ENCODE measurements at places on chromosomes 11 and 22.
A peak's percentile ranks its signal among the peaks of the same experiment; 100 is the strongest.

- peak; percentile 44 for DNase-seq
Measured at GRCh38 chr11:107916671-107917241, 11.5 kb upstream of the RAB39A start.

- DNase-seq = no peak
Measured at GRCh38 chr11:76173663-76174062, 32.6 kb downstream of the WNT11 start.

GRCh38 chr11:45113807-45114206 is 32.6 kb upstream of the PRDM11 start:
- no peak for DNase-seq

DNA sequence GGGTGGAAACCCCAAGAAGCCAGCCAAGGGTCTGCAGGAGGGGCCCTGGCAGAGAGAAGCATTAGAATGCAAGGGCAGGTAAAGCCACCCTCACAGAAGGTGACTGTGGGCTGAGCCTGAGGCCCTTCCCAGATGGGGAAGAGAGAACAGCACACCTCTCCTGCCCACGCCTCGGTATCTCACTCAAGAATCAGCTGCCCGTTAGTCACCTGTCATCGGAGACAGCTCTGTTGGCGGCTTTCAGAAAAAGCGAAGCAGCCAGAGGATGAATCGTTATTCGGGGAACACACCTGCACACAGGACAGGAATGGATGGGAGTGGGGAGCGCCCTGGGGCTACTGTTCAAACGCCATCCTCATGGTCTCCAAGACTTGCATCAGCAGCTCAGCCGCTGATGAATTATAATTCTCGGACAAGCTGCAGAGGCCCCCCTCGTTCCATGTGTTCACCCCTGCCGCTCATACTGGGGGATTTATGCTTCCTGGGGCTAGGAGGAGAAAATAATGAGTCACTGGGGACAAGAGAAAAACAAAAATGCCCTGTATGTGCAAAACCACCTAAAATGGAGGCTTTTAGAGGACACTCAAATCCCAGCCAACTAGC is 21.6 kb upstream of the TMA7B start:
- no peak for DNase-seq

GRCh38 chr11:96299155-96299888 is 43.7 kb downstream of the MAML2 start:
- DNase-seq = no peak

GRCh38 chr22:38846412-38846811 is 2.6 kb upstream of the NPTXR start:
- DNase-seq = no peak

GRCh38 chr22:44842417-44842816 is 90.0 kb downstream of the ARHGAP8 start:
- DNase-seq = no peak

DNA sequence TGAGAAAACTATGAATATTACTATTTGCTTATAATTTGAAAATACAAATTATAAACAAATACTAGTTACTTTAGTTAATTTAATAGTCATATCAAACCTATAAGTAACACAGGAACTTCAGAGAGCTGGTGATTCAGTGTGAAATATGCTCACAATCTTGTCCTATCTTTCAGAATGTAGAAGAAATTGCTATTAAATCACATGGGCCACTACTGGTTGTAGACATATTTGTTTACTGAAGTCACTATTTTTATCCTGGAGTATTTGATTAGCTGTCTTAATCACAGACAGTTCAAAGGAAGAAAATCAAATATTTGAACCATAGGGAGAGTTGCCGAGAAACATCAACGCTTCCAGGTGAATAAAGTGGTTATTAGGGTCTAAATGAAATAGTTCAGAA is 187.6 kb upstream of the ANO3 start:
- no peak for DNase-seq

DNA sequence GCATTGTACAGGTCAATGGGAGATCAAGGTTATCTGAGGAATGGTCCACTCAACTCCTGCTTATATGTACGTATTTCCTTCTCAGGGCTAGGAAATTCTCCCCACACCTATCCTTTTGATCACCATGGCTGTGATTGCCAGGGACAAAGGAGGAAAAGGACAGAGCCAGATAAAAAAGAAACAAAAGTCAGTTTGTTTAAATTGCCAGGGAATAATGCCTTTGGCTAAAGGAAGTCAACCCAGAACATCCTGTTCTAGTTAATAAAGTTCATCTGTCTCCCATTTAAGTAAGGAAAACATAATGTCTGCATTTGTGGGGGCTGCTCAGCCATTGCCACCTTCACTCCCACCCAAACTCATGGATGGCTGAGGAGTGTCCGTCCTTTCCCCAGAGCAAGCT is 124.7 kb downstream of the ME3 start:
- DNase-seq = no peak

DNA sequence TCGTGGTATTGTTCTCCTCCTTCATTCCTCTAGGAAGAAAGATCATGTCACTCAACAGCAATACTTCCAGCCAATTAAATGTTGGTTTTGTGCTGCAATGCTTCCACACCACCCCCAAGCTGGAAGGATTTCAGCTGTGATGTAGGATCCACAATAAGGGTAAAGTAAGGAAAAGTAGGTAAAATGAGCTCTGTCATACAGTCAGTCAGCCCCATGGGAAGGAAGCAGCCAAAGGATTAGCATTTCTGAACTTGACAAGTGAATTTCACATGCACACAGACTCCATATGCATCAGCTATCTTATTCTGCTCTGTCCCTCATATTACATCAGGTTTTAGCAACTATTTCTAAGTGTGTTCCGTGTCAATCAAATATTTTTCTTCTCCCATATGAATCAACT is 197.9 kb downstream of the TTC28 start:
- DNase-seq = no peak

DNA sequence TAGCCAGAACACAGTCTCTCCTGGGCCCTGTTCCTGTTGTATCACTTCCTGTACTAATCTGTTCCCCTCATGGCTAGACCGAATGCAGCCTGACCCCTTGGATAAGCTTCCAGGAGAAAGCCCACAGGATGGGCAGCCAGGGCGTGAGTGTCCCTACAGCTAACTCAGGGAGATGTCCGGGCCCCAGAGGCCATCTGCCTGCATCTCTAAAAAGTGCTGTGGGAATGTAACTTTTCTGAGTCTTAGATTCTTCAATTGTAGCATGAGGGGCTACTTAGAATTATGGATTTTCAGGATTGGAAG is 7.7 kb upstream of the MALAT1 start:
- no peak for DNase-seq

GRCh38 chr22:47064416-47064815 is 302.0 kb downstream of the TBC1D22A start:
- DNase-seq = no peak

DNA sequence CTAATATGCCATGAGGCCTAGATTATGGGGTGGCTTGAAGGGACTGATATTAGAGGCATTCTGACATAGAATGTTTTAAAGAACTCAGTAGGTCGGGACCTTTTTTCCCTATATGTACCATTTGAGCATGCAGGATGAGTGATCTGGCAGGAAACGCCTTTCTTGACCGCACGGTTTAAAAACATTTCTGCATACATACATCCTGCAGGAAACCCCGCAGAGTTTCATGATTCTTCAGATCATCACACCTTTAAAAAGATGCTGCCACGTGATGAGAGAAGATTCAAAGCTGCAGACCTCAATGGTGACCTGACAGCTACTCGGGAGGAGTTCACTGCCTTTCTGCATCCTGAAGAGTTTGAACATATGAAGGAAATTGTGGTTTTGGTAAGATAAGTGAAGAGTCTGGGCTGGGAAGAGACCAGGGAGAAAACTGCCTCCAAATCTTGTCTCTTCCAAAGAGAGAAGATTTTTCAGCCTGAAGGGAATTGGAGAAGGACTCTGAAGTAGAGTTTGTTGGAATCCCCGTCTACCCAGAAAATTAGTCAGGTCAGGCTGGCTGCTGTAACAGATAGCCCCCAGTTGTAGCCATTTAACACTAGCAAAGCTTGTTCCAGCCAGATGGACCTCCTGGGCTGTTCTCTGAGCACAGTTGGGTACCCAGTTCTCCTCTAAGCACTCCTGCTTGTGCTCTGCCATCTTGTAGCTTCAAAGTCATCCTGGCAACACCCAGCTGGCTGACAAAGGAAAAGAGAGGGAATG is 7.4 kb downstream of the RCN1 start:
- no peak for DNase-seq

DNA sequence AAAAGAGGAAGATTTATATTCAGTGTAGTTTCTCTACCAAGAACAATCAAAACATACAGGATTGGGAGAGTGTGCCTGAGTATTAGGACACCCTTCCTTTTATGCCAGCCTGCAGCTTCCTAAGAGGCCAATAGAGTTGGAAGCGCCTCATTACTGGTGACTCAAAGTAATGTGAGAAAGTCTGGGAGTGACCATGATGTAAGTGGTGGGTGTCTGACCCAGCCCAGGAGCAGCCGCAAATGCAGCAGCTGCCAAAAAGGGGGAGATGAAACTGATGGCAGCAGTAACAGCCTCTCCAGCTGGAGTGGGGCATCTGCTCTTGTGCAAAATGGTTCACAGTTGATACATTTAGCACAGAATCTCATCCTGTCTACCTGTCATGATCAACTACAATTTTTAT is 62.0 kb downstream of the ZNF280B start:
- DNase-seq = no peak

GRCh38 chr11:88281317-88281712 is 56.2 kb downstream of the CTSC start:
- no peak for DNase-seq

DNA sequence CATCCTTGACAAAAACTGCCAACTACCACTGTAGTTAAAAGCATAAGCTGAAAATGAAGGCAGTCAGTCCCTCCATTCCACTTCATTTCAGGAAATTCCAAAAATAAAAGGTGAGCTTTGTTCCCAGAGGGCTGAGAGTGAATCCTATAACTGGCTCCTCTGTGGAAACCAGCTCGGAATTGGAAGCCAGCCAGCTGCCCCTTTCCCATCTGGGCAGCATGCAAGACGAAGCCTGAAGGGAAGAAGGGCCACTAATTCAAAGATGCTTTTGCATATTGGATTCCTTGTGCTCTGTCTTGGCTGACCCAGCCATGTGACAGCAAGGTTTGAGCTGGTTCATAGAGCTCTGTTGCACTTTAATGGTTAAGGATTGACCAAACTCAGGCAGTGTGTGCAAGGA is 83.4 kb downstream of the ALX4 start:
- DNase-seq = no peak

- no peak for DNase-seq
Measured at GRCh38 chr11:109584001-109584972, 162.3 kb downstream of the C11orf87 start.

GRCh38 chr22:31944700-31945442 is 536 bp downstream of the YWHAH start:
- no peak for DNase-seq

Measured in GM10248 (cell line).